ENCODE measurements at places on chromosomes 12 and 14.

DNA sequence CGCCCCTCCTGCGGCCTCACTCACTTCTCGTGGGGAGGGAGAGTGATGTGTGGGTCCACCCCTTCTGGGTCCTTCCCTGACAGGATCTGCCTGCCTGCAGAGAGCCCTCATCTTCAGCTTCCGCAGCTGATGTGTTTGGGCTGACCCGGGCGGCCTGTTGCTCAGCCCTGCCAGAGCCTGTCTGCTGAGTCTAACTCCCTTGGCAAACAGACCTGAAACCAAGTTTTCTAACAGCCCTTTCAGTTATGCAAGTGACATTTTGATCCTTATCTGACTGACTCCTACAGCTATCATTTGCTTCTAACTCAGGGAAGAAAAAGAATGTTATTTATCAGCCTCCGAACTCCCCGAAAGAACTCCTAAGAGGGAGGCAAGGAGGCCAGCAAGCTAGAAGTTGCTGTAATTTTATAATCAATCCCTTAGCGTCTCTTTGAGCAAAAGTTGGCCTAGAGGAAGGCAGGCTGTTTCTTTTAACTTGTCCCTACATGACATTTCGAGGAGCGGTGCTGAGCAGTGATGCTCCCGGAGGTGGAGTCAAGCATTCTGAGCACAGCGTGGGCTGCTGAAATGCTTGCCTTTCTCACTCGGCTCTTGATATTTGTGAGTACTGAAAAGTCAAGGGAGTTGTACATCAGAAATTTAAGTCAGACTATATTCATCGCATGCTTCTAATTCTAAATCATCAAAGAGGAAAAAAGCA, 31.5 kb upstream of the CACNA2D4 start:
- DNase-seq, result no peak

DNA sequence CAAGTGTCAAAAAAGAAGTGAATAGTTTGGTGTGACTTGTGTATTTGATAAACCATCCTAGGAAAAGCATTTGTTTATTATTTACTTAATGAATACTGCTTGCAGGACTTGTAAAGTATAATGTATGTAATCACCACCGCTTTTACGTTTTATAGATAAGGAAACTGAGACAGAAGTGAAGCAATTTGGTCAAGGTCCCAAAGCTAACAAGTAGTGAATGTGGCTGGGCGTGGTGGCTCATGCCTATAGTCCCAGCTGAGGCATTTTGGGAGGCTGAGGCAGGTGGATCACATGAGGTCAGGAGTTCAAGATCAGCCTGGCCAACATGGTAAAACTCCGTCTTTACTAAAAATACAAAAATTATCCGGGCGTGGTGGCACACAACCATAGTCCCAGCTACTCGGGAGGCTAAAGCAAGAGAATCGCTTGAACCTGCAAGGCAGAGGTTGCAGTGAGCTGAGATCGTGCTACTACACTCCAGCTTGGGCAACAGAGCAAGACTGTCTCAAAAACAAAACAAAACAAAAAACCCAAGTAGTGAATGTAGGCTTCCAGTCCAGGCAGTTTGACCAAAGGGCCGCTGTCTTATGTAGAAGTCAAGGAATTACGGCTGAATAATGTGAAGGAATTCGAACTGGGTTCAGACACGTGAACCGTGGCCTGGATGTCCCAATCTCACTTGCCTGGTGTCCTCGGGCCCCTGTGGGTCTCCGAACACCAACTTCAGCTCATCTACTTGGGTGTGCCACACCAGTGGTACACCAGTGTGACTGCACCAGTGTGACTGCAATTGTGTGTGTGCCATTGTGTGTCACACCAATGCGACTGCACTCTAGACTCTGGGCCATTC, 88.3 kb upstream of the MED13L start:
- no peak for DNase-seq

DNA sequence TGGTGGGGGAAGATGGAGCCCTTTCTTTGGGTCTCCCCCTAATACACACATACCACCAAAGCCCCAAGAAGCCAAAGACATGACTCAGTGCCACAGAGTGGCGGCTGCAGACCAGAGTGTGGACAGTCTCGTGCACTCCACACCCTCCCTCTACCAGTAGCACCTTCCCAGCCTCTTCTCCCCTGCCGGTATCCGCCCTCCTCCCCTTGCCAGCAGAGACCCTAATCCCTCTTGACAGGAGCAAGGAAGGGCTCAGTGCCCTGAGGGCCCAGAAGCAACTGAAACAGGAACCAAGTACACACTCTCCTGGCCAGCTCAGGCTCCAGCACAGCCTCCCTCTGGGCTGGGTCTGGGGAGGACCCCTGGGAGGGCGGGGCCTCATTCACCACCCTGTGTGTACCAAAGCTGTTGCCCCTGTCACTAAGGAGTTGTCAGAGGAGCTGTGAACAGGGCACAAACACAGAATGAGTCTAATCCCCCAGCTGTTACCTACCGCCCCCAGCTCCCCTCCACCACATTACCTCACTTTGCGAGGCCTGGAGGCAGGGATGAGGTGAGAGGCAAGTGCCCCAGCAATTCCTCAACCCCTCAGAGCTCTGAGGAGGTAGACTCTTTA, 8.2 kb downstream of the SPRYD3 start:
- DNase-seq, result no peak

DNA sequence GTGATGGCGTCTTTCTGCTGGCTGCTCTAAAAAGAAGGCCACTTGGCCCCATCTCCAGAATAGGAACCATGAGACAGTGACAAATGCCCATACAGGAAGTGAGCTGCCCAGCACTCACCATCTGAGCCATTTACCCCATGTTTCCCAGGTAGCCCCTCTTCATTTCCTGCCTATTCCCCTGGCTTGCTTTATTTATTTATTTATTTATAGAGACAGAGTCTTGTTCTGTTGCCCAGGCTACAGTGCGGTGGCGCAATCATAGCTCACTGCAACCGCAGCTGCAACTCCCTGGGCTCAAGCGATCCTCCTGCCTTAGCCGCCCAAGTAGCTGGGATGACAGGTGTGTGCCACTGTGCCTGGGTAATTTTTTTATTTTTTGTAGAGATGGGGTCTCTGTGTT, 71.2 kb downstream of the RIN3 start:
- DNase-seq, result no peak
